ENCODE measurements at places on chromosomes 16 and 17.

DNA sequence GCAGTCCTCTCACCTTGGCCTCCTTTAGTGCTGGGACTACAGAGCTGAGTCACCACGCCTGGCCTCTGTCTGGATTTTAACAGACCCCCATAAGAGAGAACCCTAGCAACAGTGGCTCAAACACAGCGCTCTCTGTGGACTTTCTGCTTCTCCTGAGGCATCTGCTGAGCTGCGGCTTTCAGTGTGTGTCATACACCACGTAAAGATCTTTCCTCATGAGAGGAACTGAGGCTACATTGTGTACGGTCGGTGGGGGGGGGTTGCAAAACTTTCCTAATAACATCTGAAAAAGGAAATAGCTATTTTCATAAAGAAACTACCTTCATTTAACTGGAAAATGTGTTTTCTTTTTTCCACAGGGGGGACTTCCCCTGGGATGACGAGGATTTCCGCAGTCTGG, 32.9 kb downstream of the DEF8 start:
- DNase-seq, result no peak

DNA sequence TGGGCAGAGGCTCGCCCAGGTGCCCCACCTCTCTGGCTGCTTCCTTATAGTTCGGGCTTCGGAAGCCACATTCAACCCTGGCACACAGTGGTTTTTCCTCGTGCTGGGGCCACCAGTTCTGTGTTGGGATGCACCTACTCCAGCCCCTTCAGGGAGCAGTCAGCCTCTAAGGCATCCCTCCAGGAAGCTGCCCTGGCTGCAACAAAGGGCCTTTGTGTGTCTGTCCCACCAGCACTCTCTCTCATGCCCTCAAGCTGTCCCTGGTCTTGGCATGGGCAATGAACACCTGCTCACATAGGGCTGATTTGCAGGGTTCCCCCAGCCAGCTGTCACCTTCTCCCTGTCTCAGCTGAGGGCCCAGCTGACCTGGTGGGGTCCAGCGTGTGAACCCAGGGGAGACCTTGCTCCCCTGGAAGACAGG, 754 bp upstream of the NOXO1 start:
- no peak for DNase-seq

DNA sequence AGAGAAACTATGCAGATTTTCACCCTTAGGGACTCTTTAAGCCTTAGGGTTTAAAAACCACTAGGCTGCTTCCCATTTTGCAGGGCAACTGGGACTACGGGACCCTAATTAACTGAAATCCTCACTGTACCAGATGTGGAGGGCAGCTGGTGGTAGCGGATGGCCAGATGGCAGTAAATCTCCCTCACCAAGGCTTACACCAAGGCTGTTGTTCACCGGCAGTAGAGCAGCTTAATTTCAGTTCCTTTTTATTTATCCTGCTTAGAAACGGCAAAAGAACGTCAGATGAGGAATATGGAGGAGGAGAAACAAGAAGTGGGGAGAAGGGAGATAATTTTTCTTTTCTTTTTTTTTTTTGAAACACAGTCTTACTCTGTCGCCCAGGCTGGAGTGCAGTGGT, 6.5 kb downstream of the ABHD15 start:
- no peak for DNase-seq

GRCh38 chr17:42846594-42847280, 2.4 kb downstream of the AOC2 start:
- no peak for DNase-seq

GRCh38 chr16:16073001-16073545, 123.7 kb downstream of the ABCC1 start:
- DNase-seq, result no peak

Measured in T-helper 17 cell (primary cell).